ENCODE measurements at places on chromosomes 5 and 9.

GRCh38 chr9:106419829-106420228 is 443.1 kb upstream of the ZNF462 start:
- DNase-seq = no peak

DNA sequence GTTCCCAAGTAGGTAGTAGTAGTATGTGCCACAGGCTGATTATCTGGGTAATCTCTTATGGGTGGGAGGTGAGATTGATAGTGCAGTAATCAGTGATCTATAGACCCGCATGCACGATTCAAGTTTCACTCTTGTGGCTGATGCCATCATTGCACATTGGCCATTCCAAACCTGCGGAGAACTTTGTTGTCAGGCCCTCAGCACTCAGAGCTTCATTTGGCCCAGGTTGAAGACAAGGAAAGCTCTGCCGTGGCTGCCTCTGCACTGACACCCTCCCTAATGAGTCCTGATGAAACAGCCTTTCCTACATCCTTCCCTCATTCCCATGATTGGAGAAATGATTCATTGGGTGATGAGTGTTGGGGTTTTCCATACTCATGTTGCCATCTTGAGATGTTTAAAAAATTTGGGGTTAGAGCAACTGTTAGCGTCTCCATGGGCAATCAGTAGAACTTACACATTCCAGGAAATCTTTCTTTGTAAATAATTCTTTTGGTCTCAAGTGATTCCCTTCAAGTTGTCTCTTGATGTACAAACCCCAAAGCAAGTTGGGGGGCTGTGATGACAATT is 22.9 kb downstream of the PROP1 start:
- no peak for DNase-seq

GRCh38 chr9:101418518-101419430 is 16.8 kb downstream of the ALDOB start:
- no peak for DNase-seq

GRCh38 chr9:100577776-100578448 is at the start of gene CAVIN4:
Gene CAVIN4, plus strand, starts transcription at chr9:100578079. Its CDS starts 65 bp downstream, at chr9:100578144.
- no peak for DNase-seq

DNA sequence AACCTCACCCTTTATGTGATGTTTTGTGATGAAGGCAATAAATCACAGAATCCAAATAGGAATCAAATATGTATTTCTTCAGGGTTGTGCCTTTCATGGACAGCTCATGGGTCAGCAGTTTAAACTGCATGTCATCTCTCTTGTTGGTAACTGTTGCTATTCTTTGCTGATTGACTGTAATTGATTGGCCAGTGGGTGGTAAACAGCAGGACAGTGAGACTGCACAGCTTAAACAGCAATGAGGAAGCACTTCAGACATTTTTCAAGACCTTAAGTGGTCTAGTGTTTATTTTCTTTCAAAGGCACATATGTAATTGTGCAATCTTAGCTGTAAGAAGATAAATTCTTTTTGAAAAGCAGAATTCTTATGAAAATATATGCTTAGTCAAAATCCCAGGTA is 260.5 kb downstream of the COX7C start:
- no peak for DNase-seq
